ENCODE measurements at places on chromosomes 1 and 21.

DNA sequence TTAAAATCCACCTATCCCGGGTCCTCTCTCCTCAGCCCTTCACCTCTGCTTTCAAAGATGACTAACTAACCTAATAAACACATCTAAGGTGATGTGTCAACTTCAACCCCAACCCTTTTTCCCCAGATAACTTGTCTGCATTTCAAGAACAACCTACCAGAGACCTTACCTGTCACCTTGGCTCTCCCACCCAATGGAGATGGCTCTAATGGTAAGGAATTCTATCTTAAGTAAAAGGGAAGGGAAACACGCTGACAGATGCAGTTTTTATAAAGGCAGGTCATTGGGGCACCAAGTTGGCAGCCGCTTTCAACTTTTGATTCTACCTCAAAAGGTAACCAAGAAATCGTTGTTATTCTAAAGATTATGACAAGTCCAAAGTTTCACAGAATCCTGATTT is 37.6 kb downstream of the MRPL39 start:
- no peak for DNase-seq

- no peak for DNase-seq
Observed at GRCh38 chr1:158485455-158485854, 13.4 kb downstream of the OR10R2 start.

DNA sequence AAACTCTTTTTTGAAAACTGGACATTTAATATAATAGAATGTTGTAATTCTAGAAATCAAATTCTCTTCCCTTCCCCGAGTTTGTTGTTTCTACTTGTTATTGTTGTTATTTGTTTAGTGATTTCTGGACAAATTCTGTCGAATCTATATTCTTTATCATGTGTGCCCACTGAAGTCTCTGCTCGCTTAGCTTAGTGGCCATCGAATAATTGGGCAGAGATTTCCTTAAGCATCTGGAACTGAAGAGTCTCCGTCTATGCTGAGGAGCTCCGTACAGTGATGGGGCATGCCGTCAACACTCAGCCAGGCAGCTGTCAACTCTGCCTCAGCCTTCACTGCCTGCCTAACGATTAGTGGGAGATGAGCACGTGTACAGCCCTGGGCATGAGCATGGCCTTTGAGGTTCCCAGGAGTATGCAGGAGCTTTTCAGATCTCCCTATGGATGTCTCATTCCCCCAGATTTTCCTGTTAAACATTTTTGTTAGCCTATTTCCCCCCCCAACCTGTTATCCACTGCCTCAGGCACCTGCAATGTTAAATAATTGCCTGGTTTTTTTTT is 66.8 kb downstream of the SLX9 start:
- no peak for DNase-seq

GRCh38 chr1:150981177-150981804 is 801 bp upstream of the ANXA9 start:
- DNase-seq = peak; percentile 70

- no peak for DNase-seq
Observed at GRCh38 chr1:152533327-152533938, 19.2 kb downstream of the CRCT1 start.

DNA sequence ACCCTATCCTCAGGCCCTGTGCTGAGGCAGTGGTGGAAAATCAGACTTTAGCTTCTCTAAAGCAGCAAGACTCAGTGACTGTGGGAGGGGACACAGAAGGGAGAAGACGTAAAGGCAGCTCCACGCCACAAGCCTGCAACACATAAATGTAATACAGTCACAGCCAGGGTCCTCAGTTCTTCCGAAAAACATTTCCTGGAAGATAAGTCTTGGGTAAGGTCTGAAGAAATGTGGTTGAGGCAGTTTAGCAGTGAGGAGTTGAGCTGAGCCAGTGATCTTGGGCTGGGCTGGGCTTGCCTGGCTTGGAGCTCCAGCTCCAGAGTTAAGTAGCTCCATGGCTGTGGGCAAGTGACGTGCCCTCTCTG is 127.8 kb upstream of the ADAR start:
- DNase-seq = peak; percentile 28

DNA sequence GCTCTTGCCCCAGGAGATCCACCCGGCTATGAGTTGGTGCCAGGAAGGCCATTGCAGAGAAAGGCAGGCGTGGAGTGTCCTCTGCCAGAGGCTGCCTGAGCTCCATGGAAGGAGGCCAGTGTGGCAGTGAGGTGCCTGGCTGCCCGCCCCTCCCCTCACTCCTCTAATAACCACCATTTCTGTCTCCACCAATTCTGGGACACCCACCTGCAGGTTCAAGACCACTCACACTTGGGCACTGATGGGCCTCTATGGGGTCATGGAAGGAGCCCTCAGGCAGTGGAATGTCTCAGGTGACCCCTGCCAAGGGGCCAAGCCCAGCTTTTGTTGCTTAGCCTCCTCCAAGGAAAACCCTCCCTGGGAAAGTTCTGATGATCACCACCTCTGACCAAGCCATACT is 731.6 kb downstream of the MATN1 start:
- no peak for DNase-seq

GRCh38 chr1:233627823-233628222 is 13.9 kb downstream of the KCNK1 start:
- no peak for DNase-seq

DNA sequence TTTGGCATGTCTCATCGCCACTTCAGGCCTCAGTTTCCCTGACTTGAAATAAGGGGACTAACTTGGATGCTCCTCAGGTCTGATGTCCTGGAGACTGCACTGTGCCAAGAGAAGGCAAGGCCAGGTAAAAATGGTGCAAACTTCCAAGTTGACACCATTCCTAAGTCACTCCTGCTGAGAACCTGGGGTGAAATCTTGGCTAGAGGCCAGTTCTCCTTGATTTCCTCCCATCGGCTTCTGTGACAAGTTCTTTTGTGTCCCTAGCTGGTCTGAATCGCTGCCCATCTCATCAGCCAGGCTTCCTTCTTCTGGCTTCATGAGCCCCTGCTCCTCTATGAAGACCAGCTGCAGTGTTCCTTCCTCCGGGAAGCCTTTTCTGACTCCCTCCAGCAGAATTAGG is 48.6 kb upstream of the ID3 start:
- no peak for DNase-seq

DNA sequence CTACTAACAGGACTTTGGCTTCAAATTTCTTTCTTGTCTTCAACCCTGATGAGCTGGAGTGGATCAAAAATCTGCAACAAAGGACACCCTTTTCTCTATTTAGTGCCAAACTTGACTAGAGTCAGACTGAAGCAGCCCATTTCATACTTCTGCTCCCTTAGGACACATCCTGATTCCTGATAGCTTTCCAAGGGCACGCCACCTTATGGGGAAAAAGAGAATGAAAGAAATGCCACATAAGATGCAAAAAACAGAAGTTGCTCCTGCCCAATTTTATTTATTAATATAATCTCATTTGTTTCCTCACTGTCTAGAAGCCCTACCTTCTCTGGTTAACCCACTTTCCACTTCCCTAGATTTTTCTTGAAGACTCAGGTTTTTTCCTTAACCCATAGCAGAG is 72.7 kb upstream of the NBPF4 start:
- no peak for DNase-seq

GRCh38 chr1:239212811-239213220 is 173.6 kb upstream of the CHRM3 start:
- no peak for DNase-seq

GRCh38 chr1:200951016-200951415 is 56.3 kb downstream of the INAVA start:
- DNase-seq = no peak

GRCh38 chr1:155859881-155860871 is 809 bp downstream of the SYT11 start:
- DNase-seq = peak; percentile 94

DNA sequence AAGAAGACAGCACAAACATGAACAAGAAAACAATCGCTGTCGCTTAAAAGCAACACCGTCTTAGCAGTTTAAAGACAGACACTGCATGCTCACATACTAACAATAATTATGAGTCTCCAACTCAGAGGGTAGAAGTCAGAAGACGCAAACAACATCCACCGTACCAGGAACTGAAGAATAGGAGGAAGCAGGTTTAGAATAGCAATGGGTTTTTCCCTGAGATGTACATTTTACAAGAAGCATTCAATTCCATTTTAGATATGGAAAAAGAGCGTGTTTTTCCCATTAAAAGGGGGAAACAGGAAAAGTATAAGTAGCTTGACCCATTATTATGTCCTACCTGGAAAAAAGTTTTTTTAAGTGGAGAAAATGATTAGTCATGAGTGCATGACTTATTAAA is 34.5 kb upstream of the KCNE1 start:
- DNase-seq = no peak

GRCh38 chr1:24954631-24955030 is 24.6 kb upstream of the RUNX3 start:
- DNase-seq = no peak

- DNase-seq = no peak
Observed at GRCh38 chr1:147676311-147677085, 6.2 kb upstream of the ACP6 start.

- no peak for DNase-seq
Observed at GRCh38 chr1:43962324-43962723, 7.5 kb upstream of the DPH2 start.

DNA sequence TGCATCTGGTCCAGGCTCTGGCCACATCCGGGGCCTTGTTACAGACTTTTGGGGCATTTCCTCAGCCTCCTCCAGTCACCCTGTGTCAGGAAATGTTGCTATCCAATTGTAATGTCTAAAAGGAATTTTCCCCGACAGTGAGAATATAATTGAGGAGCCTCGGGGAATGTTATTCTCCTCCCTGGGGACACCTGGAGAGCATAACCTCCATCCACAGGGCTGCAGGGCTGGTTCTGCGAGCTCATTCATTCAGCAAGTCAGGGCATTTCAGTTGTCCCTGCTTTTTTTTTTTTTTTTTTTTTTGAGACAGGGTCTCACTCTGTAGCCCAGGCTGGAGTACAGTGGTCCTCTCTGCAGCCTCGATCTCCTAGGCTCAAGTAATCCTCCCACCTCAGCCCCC is 72.6 kb downstream of the MDM4 start:
- DNase-seq = no peak

DNA sequence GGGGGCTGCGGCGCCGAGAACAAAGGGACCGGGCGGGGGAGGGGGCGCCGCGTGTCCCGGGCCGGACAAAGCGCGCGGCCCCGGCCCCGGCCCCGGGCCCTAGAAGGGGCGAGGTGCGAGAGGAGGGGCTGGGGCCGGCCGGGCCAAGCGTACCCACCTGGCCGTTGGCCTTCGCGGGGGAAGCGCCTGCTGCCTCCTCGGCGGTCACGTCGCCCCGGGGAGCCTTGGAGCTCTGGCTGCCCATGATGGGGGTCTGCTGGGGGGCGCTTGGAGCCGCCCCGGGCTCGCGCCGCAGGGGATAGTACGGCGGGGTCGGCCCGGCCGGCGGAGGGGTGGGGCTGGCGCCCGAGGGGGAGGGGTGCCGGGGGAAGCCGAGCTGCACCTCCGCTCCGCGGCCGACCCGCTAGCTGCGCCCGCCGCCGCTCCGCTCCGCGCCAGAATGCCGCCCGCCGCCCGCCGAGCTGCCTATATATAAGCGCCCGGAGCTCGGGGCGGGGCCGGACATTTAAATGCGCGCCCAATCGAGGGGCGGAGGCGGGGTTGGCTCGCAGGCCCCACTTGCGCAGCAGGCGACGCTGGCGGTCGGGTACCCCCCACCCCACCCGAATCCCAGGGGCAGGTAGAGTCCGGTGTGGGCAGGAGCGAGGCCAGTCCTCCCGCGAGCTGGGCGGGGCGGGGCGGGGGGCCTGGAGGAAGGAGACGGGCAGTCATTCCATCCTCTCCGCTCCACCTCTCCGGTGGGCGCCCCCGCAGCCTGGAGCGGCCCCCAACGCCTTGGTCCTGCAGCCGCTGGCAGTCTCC is at the start of gene MARCKSL1:
Gene MARCKSL1, minus strand, starts transcription at position 444 of the 801 bp plus-strand sequence. Its CDS starts 200 bp downstream, at position 244.
- DNase-seq = peak; percentile 82

DNA sequence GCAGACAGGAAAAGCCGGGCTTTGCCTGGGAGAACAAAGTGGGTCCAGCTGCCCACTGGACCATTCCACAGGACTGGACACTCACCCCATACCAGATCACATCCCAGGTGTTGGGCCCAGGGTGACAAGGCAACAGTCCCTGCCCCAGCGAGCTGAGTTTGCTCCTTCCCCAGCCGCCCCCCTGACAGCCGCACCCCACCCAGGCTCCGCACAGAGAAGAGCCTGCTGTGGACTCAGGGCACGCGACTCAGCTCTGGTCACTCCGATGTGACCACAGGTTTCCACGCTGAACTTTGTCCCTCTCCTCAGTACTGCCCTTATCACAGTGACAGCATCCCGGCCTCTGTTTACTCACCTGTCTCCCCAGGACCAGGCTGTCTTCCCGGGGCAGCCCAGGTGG is 1.2 kb downstream of the BMP8B start:
- peak; percentile 69 for DNase-seq

GRCh38 chr1:158028969-158029368 is 35.5 kb downstream of the KIRREL1 start:
- DNase-seq = no peak

DNA sequence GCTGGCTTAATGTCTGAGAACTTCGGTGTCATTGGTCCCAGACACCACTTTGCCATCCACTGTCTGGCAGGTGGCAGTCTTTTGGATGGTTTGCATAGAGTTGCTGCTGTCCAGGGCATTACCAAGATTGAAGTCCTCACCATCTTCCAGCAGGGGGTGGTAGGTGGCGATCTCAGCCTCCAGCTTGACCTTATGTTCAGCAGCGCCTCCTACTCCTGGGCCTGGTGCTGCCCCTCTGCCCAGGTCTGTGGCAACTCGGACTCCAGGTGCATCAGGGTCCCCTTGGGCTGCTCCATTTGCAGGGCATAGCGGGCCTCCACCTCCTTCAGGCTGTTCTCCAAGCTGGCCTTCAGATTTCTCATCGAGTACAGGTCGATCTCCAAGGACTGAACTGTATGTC is 573.3 kb upstream of the NCAM2 start:
- no peak for DNase-seq

DNA sequence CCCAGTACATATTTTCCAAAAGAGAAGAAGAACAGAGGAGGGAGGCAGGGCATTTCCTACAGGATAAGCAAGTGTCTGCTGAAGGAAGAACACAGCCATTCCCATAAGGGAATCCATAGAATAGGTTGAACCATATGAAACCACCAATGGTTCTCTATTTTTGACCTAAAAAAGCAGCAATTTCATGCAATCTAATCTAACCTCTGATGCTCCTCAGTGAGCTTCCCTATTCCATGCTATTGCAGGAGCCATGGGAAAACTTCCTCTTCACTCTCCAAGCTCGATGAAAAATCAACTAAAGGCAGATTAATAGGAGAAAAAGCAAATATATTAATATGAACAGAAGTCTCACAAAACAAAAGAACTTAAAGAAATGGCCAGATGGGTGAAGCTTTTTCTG is 50.5 kb downstream of the SIPA1L2 start:
- no peak for DNase-seq

GRCh38 chr1:237324226-237324625 is 282.2 kb downstream of the RYR2 start:
- DNase-seq = no peak

DNA sequence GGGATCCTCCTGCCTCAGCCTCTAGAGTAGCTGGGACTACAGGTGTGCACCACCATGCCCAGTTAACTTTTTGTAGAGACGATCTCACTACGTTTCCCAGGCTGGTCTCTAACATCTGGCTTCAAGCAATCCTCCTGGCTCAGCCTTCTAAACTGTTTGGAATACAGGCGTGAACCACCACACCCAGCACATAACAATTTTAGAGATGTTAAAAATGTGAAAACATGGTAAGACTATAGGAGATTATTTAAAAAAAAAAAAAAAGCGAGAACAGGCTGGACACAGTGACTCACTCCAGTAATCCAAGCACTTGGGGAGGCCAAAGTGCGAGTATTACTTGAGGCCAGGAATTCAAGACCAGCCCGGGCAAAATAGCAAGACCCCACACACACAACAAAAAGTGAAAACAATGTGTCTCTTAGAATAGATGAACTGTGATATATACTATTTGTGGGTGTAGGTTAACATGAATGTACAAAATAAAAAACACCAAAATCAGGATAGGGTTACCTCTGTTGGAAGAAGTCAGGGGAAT is 19.6 kb downstream of the CCDC18 start:
- no peak for DNase-seq

GRCh38 chr1:192147221-192147620 is 11.0 kb upstream of the RGS18 start:
- DNase-seq = no peak
